Islet precursor cell (in vitro differentiated cells): ENCODE measurements at places on chromosomes 2 and 18.

GRCh38 chr2:39275016-39275415 is 31.2 kb upstream of the CDKL4 start:
- DNase-seq, result no peak

DNA sequence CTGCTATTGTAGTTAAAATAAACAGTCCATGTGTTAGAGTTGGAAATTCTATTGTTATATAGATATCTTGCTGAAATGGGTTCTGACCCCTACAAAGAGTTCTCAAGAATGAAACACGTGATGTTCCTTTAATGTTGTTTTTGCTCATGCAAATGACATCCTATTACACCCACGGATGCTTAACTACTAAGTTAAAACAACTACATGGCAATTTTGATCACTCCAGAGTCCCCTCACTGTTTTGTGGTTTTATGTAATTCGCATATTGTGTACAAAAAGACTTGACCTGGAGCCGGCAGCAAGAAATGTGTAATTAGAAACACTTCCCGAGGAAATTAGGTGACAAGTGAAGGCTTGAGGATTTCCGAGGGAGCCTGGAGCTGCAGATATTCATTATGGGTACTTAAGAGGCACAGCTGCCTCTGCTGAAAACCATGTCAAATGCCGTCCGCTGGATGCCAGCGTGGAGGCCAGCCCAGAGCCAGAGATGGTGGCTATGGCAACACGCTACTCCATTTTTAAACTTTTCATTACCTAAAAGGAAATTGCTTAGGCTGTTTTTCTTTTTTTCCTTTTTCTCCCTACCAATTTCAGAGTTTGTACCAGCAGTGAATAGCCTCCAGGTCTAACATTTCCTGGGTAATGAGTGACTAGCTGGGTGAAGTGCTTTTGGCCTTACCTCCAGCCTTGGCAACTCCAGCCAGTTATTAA is 21.0 kb upstream of the CABLES1 start:
- no peak for DNase-seq

DNA sequence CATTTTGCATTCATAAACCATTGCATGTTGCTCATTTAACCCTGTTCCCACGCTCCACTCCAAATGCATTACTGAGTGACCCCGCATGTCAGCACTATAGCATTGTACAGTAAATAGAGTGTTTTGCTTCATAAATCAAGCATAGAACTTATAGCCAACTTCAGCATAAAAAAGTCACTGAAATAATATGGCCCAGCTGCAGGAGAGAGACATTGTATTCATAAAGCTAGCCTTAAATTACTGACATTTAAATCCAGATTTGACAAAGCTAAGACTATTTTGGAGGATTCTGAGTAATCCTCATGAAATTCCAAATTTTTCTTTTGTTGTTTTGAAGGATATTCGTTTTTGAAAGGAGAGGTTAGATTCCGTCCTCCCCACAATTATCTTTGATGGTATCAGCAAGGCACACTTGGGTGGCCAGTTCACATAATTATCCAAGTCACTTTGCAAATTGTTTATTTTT is 320.9 kb upstream of the TCF4 start:
- no peak for DNase-seq

DNA sequence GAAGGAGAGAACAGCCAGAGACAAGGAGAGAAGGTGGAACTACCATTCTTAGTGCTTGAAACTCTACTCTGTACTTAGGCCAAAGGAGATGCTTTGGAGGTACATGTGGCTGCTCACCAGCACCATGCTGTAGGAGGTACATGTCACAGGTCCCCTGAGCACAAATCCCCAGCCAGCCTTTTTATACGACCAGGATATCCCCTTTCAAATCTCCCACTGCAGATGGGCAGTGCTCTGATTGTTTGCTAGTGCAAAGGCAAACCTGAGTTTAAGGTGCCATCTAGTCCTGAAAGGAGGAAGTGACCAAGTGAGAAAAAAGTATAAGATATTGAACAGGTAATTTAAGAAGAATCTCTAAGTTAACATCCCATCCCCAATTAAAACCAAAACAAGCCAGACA is 17.1 kb upstream of the TTC21B start:
- DNase-seq, result no peak

- DNase-seq, result no peak
These were observed 1.3 kb downstream of the MAPRE2 start for GRCh38 chr18:35042389-35043071.

- DNase-seq, result no peak
These were observed 1.2 kb upstream of the CDK5R2 start for GRCh38 chr2:218958276-218958675.

- no peak for DNase-seq
These were observed 130.6 kb downstream of the TWIST2 start for GRCh38 chr2:238978497-238978896.

DNA sequence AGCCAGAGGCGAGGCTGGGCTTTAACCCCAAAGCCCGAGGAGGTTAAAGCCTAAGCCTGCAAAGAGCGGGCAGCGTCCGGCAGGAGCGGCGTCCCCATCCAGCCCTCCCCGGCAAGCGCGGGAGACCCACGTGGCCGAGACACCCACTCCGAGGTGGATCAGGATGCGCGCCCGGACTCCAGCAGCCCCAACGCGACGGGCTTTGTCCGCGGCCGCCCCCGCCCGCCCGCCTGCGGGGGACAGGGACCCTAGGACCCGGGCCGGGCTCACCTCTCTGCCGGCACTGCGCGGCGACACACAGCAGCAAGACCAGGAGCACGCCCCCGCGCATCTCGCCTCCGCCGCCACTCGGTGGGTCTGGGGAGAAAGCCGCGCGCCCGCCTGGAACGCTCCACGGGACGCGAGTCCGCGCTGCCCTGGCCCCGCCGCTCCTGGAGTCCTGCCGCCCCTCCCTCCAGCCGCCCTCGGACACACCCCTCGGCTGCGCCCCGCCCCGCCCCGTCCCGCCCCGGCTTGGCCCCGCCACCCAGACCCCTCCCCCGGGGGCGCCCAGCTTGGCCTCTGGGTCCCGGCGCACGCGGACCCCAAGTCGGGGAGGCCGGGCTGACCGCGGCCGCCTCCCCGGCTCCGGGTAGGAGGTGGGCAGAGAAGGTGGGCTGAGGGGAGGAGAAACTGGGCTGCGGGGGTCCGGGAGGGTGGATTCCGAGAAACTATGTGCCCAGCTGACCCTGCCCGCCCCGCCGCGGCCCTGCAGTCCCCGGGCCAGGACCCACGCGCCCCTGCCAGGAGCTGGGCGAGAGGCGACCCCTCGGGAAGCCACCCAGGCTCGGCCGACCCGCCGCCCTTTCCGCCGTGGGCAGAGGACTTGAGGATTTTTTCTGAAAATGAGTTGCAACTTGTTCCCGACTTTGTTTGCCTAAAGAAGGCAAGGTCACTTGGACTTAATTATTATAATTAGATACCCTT is at the start of gene LAMA1:
Gene LAMA1, minus strand, starts transcription at position 408 of the 966 bp plus-strand sequence. Its CDS starts 77 bp downstream, at position 331.
- DNase-seq, result peak; percentile 95

GRCh38 chr18:63775166-63775730 is at the start of gene SERPINB7:
TSS of gene SERPINB7 (plus strand) at chr18:63775418. CDS start at chr18:63782373, 6,955 bp downstream.
- DNase-seq, result peak; percentile 84

- no peak for DNase-seq
These were observed 3.0 kb downstream of the INHBB start for GRCh38 chr2:120348737-120349439.

GRCh38 chr2:27118525-27119329 is at the start of gene CGREF1:
TSS of gene CGREF1 (minus strand) at chr2:27119128. CDS start at chr2:27104366, 14,762 bp downstream.
- no peak for DNase-seq

DNA sequence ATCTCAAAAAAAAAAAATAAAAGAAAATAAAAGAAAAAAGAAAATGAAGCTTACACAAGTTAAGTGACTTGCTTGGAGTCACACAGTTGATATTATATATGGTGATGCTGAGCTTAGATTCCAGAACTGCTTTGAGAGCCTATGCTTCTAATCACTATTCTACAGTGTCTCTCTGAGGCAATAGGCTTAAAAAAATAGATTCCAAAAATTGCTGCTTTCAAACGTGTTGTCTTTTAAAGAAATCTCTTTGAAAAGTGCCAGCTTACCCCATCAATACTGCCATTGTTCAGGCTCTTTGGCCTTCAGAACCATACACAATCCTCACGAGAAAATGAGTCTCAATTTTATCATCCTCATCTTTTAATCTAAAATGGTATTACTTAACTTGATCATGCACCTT is 102.6 kb downstream of the CDK15 start:
- no peak for DNase-seq

DNA sequence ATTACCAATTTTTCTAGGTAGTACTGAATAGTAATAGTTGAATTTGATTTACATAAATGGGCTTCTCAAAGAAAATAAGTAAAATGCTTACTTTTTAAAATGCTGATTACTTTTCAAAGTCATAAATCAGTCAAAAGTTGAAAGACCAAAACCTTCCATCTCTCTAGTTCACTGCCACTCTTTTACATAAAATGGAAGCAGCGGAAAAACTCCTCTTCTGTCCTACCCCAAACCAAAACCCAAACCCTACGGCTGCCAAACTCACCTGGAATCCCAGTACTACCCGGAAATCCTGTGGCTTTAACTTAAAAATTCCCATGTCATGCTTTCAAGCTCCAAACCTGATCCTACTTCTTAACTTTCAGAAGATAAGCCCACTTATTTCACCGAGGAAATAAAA is 81.2 kb upstream of the MAPRE2 start:
- no peak for DNase-seq

GRCh38 chr2:196259507-196260481 is 88.4 kb upstream of the STK17B start:
- DNase-seq, result peak; percentile 77

GRCh38 chr2:100008956-100009355 is 133.4 kb downstream of the AFF3 start:
- DNase-seq, result no peak

DNA sequence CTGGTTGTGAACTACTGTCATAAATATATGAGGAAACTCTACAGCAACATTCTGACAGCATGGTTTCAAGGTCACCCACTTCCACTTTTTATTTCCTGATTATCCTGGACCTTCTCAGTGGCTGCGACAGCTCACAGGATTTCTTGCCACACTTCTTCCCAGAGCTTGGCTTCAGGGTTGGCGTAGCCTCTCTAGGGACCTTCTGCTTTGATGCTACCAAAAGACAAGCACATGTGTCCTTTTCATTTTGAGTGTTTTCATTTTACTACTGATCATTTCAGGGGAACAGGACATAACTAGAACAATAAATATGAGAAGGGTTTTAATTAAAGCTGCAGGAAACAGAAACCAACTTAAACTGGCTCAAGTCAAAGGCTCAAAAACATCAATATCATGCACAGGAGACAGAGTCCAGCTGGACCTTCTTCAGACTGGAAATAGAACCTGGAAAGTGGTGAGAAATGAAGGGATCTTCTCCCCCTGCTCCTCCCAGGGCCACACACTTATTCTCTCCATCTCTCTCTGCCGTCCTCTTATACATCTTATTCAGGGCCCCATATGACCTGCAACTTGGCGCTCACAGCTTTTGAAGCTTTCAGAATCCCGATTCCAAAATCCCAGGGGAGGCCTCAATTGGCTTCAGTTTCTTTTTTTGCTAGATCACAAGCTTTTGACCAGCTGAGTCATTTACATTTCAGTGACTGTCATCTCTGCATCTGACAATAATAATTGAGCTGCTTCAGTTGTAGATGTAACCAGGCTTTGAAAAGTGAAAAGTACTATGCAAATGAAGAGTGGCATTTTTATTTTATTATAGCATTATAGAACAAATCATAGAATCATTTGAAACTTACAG is 9.7 kb downstream of the VIT start:
- DNase-seq, result no peak

- no peak for DNase-seq
These were observed 13.7 kb downstream of the FBLN7 start for GRCh38 chr2:112151701-112152440.

DNA sequence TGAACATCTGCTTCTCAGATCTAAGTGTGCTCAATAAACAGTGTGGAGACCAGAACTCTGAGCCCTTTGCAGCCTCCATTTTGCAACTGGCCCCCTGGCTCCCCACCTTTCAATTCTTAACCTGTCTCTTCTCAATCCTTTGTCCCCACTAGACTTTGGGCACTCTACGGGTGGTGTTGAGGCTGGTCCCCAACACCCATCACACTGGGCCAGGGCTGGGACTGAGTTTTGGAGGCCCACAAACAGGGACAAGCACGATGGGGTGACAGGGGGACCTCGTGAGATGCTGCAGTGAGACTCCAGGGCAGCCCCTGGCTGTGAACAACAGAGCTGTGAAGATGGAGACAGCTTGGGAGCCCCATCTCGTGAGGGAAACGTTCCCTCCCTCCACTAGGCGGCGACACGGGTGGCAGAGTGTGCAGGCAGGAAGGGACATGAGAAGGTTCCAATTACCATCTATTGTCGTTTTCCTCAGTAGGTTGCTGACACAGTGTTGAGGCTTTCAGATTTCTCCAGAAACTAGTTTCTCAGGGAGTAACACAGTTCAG is 1.2 kb downstream of the ANKMY1 start:
- peak; percentile 68 for DNase-seq

DNA sequence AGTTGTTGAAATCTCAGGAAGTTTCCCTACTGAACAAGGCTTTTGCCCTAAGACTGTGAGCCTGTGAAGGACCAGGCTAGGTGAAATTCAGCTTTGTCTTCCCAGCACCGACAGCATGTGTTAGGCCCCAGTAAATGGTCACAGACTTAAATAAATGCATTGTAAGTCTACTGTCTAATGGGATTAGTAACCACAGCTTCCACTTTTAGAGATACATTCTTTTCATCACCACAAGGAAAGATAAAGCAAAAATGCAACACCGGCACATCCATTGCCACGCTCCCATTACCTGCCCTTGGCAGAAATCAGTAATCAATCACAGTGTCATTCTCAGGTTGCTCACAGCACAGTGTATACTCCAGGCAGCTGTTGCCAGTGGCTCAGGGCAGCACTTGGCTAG is 59.3 kb downstream of the CRACDL start:
- no peak for DNase-seq

GRCh38 chr18:55780586-55781071 is 192.6 kb upstream of the TCF4 start:
- no peak for DNase-seq

GRCh38 chr2:74522516-74522915 is 3.5 kb downstream of the DQX1 start:
- DNase-seq, result no peak

GRCh38 chr2:197500503-197501131 is 438 bp downstream of the HSPE1 start:
- DNase-seq, result no peak

GRCh38 chr2:142234741-142235140 is 103.9 kb upstream of the LRP1B start:
- no peak for DNase-seq

GRCh38 chr2:70123051-70123828 is 36.0 kb downstream of the PCBP1 start:
- DNase-seq, result peak; percentile 94
